ENCODE measurements at places on chromosomes 2 and 18.

GRCh38 chr18:394987-395362, 105.5 kb downstream of the COLEC12 start:
- no peak for DNase-seq

- no peak for DNase-seq
Observed at GRCh38 chr2:177783091-177783490, 289.5 kb downstream of the PDE11A start.

- no peak for DNase-seq
Observed at GRCh38 chr2:27369471-27370025, 590 bp downstream of the EIF2B4 start.

- DNase-seq: no peak
Observed at GRCh38 chr2:24886691-24887304, 33.2 kb downstream of the ADCY3 start.

DNA sequence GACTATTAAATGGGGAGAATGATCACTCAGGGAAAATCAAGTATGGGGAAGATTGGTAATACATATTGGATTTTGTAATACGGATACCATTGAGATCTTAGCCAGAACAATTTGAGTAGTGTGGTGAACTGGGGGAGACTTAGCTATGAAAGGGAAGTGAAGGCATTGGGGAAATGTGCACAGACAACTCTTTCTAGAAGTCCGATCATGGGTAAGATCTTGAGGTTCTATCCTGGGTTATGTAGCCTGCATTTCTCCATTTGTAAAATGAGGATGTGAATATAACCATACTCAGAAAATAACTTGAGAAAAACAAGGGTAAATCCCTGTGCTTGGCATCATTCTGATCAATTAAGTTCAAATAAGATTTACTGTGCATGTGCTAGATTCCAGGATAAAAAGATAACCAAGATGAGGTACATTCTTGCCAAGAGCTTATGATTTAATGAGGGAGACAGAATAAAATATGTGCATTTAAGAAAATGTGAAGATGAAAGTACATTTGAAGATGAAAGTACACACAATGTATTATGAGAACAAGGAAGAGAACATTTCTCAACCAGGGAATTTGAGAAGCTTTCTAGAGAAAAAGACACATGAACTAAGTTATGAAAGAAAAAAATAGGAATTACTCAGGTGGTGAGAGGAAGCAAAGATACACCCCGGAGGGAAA, 49.5 kb downstream of the SLC40A1 start:
- DNase-seq: no peak

DNA sequence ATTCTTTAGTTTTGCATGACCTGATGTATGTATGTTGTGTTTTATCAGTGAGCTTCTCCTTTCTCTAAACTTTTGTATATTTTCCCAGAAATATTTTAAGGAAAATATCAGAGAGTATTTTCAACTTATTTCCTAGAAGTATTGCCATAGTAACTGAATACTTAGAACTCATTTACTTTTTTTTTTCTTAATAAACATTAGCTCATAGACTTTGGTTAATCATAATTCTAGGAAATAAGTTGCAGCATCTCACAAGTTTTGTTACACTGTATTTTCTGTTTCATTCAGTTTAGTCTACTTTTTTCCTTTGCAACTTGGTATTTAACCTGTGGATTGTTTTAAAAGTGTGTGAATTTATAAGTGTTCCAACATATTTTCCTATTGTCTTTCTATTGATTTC, 27.5 kb downstream of the SMCHD1 start:
- no peak for DNase-seq

- no peak for DNase-seq
Observed at GRCh38 chr2:232791518-232791917, 15.2 kb upstream of the KCNJ13 start.

DNA sequence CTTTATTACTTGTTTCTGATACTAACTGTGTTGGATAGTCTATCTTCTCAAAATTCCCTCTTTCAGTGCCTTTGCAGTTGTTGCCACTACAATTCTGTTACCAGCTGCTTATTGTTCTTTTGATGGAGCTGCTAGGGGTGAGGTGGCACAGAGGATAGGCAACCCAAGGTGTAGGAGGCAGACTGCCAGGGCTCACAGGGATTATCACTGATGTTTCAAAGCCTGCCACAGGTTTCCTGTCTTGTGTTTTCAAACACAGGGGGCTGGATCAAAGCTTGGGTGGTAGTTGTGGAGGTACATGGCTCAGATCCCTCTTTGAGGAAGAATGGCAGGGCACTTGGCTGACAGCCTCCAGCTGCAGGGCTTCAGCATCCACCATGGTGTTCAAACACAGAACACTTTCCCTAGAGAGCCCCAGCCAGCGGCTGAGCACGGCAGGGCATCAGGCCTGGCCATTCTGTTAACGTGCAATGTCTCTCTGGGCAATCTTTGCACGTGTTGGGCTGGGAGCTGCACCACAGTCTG, 87.1 kb downstream of the POLE4 start:
- no peak for DNase-seq

DNA sequence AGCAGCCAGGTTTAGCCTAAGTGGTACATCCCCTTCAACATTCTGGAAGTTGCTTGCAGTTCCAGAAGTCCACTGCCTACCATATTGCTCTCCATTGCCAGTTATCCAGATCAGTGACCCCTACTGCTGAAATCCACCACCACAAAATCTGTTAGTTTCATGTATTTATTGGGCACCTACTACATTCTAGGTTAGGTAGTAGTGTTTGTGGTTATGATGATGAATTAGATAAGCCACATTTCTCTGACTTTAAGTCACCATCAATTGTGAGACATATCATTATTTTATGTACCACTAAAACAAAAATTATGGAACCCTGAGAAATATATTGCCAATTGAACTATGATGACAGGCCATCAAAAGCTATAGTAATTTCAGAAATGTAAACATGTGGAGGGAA, 139.5 kb upstream of the PKDCC start:
- DNase-seq: no peak

GRCh38 chr2:155250800-155251199, 552.3 kb downstream of the KCNJ3 start:
- DNase-seq: no peak

Data from stimulated activated CD4-positive, alpha-beta T cell treated with anti-CD3 and anti-CD28 coated beads, Interleukin-15, amount 100 ng/mL, for 1 hour (primary cell).